T47D (cell line): ENCODE measurements at places on chromosomes 4 and X.

DNA sequence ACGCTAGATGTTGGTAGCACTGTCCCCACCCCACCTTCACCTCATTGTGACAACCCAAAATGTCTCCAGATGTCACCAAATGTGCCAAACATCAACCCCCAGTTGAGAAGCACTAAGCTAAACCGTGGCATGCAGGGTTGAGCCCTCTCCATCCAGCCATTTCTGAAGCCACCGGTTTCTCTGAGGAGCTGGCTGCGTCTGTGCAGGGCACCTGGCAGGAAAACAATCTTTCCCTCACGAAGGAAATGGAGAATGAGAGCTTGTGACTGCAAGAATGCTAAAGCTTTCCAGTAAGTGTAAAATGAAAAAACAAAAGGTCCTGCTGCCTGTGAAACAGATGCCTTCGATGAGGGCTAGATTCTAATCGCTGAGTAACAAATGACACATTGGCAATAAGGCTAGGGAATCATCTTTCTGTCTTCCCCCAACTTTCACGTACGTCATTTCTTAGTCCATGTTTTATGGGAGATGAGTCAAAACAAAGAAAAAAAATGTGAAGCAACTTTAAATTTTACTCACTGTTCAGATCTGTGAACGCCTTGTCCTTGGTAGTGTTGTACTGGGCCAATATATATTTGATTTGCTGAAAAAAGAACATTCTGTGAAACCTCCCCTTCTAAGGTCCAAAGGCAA lies 59.9 kb downstream of the PROM1 start:
- DNase-seq, result no peak

- no peak for DNase-seq
Observed at GRCh38 chrX:77740376-77740905, 45.6 kb downstream of the ATRX start.

- DNase-seq, result no peak
Observed at GRCh38 chr4:55925241-55925640, 23.5 kb upstream of the CEP135 start.

GRCh38 chrX:103155201-103155600 lies 59.7 kb upstream of the BEX4 start:
- no peak for DNase-seq

GRCh38 chr4:76806346-76806745 lies 91.6 kb downstream of the SOWAHB start:
- no peak for DNase-seq

DNA sequence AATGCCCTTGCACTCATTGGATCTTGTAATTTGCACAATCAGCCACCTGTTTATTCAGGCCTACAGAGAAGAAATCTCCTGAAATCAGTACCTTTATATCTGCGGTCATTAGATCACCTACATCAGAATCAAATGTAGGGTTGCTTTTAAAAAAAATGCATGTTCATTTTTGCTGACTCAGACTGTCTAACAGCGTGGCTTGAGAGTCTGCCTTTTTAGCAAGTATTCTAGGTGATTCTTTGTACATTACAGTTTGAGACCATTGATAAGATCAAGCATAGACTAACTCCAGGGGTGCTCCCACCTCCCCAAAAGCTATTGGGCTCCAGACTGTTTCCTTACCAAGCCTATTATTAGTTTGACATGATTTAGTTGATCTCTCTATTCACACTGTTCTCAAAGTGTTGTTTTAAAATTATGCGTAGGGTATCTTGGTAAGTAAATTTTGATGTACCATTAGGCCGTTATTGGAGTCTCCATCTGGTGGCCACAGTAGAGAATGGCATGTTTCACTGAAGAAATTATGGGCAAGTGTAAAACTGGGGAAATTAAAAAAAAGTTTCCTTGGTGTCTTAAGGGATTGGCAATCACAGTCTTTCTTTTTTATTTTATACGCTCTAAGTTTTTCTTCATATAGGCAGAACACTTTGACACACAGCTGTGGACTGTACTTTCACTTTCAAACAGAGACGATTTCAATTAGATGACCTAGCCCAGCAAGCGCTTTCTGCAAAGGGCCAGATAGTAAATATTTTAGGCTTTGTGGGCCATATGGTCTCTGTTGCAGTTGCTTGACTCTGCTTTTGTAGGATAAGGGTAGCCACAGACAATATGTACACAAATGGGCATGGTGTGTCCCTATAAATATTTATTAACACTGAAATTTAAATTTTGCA lies 33.7 kb upstream of the MSL3 start:
- DNase-seq, result peak; percentile 8

DNA sequence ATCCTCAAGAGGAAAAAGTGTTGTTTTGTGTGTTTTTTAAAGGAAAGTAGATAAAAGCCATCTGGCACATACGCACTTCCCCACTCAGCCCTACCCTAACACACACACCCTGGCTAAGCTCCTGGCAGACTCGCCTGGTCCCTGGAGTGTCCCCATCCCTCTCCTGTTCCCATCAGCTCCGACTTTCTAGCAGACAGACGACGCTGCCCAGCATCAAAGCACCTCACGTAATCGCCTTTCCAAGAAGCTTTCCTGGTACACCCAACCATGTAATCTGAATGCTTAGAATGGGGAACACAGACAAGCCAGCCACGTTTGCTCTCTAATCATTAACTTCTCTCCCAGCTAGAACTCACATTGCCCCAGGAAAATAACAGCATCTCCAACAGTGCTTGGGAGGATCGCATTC lies 116.2 kb downstream of the AFAP1 start:
- no peak for DNase-seq

DNA sequence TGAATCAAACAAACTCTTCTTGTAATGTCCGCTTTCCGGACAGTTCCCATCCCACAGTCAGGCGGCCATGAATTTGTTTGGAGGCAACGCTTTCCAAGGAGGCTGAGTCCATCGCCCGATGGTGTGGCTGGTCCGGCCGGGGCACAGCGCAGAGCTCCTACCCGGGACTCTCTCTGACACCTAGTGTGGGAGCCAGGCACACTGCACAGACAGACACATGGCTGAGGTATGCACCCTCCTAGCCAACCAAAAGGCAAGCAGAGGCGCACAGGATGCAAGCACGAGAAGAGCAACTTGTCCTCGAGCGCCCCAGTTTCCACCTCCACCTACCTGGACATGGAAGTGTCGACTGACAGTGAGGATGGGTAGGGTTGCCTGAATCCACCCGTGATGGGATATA lies 87.5 kb downstream of the LEF1 start:
- DNase-seq, result no peak

DNA sequence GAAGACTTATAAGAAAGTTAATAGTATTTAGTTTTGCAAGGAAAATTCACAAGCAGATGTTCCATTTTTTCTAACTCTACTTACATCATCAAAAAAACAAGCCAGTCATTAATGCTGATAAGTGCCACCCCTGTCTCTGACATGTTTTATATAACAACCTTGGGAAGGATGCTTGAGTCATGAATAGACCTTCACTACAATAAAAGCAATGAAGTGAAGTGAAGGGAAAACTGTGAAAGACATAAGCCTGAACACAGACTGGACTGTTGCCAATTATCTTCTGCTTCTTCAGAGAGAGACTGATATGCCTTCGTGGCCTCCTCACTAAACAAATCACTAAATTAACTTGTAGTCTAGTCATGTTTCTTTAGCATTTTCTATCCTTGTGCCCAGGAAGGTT lies 353.2 kb downstream of the PDHA2 start:
- no peak for DNase-seq

DNA sequence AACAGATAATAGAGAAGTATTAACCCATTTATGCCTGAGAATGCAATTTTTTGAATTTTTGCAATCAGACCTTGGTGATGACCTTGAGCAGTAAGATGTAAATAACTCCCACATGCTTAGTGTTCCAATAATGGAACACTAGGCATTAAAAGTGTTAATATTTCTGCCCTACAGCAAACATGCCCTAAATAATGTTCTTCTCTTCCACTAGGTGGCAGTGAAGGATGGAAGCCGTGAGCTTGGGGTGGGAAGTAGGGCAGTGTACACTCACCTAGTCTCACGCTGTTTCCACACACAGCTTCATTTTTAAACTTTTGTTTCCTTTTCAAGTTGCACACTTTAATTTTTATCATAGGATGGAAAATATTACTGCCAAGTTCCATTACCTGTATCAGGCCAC lies 613.1 kb upstream of the HS3ST1 start:
- DNase-seq, result no peak

- no peak for DNase-seq
Observed at GRCh38 chr4:110467400-110467799, 8.6 kb upstream of the ENPEP start.

- peak; percentile 41 for DNase-seq
Observed at GRCh38 chr4:186021461-186022167, 47.3 kb upstream of the TLR3 start.

GRCh38 chrX:13094828-13095341 lies 50.5 kb upstream of the FAM9C start:
- DNase-seq, result no peak

DNA sequence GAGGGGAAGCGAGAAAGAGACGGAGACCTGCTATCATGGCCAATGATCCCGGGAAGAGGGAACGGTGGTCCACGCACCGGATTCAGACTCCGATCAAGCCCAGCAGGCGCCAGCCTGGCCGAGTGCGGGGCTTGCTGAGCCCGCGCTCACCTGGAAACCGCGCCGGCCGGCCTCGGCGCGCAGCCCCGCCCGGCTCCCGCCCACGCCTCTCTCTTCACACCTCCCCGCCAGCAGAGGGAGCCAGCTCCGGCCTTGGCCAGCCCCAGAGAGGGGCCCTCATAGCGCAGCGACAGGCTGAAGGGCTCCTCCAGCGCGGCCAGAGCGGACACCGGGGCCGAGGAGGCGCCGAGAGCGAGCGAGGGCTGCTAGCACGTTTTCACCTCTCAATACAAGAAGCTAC lies 36.8 kb upstream of the SPANXN2 start:
- no peak for DNase-seq

DNA sequence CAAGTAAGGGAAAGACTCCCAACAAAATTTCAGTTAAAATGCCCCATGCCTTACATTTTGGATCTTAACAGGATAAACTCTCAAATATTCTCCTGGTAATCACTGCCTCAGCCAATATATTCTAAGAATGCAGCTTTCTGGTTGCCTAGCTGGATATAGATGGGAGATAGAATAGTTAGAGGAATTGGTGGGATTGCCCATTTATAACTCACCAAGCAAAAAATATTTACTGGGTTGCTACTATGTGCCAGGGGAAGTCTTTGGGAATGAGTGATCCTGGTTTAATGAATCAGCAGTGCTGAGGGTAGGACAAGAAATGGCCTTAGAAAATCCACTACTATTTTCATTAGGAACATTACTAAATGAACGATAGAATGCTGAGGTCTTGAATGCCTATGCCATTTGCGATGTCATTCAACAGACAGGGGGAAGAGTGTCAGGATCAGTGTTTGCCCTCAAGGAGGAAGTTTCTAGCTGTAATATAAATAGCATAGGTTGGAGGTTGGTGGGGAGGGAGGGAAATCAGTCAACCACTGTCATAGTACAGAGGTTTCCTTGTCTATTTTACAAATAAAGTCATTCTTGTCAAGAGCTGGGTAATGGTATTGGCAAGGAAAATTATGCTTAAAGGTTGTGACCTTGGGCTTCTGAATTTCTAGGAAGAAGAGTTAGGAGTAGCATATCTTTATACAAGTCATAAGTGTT lies 63.5 kb downstream of the ENOPH1 start:
- no peak for DNase-seq

GRCh38 chrX:18984381-18985185 lies 669 bp upstream of the PHKA2 start:
- DNase-seq, result peak; percentile 94

DNA sequence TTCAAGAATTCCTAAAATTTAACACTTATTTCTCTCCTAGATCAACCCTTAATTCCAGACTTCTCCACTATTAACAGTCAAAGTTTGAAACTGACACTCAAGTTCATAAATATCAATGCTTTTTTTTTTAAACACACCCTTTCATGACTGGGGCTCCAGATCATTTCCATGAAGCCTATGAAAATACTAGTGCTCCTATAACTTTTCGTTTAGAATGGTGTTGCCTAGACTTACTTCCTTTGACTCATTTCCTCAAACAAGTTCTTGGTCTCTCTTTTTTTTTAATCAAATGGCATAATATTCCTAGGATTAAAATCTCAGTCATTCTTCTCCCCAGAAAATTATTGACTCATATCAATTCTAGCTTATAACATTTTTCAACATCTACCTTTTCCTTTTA lies 13.1 kb downstream of the ZMAT1 start:
- DNase-seq, result no peak

DNA sequence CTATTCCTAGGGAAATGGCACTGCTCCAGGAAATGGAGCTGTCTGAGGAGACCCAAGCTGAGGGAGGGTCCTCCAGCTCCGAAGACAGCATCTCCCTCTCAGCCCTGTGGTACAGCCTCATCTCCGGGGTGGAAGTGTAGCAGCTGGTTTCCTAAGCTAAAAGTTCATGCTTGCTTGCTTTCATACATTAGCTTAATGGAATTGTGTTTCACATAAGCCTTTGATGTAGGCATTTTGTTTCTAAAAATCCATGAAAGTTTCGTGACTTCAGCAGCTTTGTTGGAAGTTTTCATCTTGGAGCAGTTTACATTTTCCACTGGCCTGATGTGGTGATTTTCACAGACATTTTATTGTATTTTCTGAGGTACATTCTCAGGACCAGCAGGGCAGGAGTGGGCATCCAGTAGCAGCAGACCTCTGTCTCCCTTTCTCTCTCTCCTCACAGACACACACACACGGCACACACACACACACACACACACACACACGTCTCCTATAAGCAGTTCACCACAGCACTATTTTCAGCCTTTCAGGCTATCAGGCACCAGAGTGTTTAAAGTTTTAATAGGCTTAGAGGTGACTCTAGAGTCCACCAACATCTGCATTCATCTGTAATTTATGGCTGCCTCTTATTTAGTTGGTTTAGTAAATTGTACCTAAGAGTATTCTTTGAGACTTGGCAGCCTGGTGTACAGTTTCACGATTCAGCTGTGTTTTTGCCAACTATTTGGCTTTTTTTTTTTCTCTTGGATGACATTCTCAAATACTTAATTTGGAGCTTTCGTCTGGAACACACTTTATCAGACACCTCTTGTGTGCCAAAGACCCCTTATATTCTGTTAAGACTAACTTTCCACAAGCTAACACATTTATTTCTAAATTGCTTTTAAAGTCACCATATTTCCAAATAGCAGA lies 225.8 kb upstream of the SFRP2 start:
- DNase-seq, result no peak

DNA sequence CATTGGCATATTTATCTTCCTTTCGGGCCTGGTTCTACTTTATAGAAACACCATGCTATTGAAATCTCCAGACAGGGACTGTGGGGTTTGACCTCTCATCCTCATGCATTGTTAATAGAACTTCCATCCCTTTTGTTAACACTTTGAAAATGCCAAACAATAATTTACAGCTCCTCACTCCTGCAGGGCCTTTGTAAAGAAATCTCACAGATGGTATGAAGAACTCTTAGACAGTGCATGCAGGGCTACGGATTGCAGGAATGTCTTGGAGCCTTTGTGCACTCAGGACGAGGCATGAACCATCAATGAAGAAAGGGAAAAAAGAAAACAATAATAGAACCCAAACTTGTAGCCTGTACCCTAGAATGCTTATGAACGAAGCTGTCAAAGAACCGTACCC lies 92.8 kb upstream of the TMEM47 start:
- DNase-seq, result no peak

DNA sequence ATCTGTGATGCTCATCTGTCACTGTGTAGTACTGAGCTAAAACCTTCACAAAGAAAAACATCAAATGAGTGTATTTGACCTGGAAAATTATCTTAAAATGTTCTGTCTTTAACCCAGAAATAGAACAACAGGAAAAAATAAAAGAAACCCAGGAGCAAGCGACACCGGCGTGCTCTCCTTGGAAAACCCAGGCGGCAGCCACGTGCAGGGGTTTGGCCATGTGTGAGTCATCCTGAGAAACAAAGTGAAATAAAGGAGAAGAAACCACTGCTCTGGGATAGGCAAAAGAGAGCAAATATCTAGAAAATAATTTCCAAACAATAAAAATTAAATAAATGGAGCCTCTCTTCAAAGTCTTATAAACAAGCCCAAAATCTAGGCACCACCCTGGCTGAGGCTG lies 20.0 kb upstream of the TMEM128 start:
- DNase-seq, result no peak
